ENCODE measurements at places on chromosomes 13 and 19. TPM values are rescaled to one million over a fixed set of nuclear protein-coding genes. Genes with fewer than 3 reads are reported as not detected.

BCAM gene
- total RNA-seq = 100 TPM

SCAF1 gene
- 47.0 TPM for total RNA-seq

AMER2 gene
- 0.62 TPM for total RNA-seq

TNFRSF19 gene
- 0.93 TPM for total RNA-seq

ZNF506 gene
- total RNA-seq = 24.7 TPM
